GM23248 (cell line): ENCODE measurements at places on chromosomes 2 and 18. TPM values are rescaled to one million over a fixed set of nuclear protein-coding genes. Genes with fewer than 3 reads are reported as not detected.
A peak's percentile ranks its signal among the peaks of the same experiment; 100 is the strongest.

The GPR35 gene
- total RNA-seq, result 0.25 TPM in 1 of 2 replicates, not detected in the other

The LDLRAD4 gene
- not detected in 2 replicates for total RNA-seq

The TUBA3D gene
- total RNA-seq, result not detected in 2 replicates

The ASPRV1 gene
- under 0.01 and 0.86 TPM in 2 replicates for total RNA-seq

The MREG gene
- 0.89 and 3.1 TPM in 2 replicates for total RNA-seq

The CTAGE1 gene
- 0.11 TPM in 1 of 2 replicates, not detected in the other for total RNA-seq

- peak; percentile 26 for DNase-seq
- H3K4me1 ChIP-seq, result no peaks in the 10 kb centered on the region
- no peaks in the 10 kb centered on the region for H3K36me3 ChIP-seq
Observed at GRCh38 chr2:198883604-198884003, 574.1 kb downstream of the SATB2 start.

DNA sequence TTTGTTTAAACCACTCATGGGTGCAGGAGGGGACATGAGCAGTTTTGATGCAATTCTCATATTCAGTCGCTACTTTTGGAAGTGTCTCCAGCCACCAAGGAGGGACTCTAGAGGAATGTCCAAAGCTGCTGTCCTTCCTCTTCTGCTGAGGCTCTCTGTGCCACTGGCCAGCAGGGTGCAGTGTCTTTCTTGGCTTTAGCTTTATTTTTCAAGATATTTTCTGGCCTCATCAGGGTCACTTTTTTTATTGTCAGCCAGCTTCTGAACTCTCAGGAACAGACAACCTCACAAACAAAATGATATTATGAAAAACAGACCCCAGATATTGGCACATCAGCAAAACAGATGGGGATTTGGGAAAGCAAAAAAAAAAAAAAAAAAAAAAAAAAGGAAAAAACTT is 289.3 kb upstream of the ZSWIM2 start:
- no peak overlapping the region for H3K27ac ChIP-seq
- H3K4me3 ChIP-seq, result no peak overlapping the region

DNA sequence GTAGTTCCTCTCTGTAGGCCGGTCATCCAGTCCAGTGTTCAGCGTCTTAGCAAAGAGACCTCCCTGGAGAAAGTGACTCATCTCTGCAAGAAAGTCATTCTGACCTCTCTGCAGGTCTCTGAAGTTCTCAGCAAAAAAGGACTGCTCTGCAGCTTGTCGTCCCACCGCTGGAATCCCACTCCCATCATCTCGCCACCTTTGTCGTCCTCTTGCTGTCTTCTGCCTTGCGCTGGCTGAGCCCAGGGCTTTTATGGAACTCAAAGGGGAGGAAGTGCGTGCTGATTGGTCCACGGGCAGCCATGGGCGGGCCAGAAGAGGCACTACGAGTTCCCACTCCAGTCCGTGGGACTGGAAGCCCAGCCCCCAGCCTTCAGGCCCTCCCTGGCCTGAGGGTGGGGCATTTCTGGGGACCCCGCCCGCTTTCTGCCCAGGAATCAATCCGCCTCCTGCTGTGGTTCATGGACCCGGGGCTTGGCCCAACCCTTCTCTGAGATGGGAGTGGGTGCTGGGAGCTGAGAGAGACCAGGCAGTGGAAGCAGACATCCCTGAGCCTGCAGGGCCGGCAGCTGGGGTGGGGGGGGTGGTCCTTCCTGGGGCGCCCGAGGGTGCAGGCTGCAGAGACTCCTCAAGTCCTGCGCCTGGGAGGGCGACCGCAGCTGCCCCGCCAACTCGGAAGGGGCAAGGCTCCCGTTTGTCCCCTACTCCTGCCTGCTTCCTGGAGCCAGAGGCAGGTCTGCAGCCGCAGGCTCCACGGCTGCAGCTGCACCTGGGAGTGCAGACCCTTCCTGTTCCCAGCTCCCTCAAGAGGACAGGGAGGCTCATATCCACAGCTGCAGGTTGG is 660.7 kb upstream of the RAB6C start:
- no peaks in the 10 kb centered on the region for H3K27me3 ChIP-seq
- no peak overlapping the region for H3K4me3 ChIP-seq
- DNase-seq, result no peak
- no peaks in the 10 kb centered on the region for H3K36me3 ChIP-seq
- H3K4me1 ChIP-seq, result no peaks in the 10 kb centered on the region

GRCh38 chr2:16767789-16768476 is 102.3 kb upstream of the CYRIA start:
- no peak overlapping the region for H3K27ac ChIP-seq
- no peaks in the 10 kb centered on the region; the same call in 1 of the 2 replicates for H3K27me3 ChIP-seq
- no peaks in the 10 kb centered on the region for H3K36me3 ChIP-seq
- no peaks in the 10 kb centered on the region for H3K4me1 ChIP-seq

DNA sequence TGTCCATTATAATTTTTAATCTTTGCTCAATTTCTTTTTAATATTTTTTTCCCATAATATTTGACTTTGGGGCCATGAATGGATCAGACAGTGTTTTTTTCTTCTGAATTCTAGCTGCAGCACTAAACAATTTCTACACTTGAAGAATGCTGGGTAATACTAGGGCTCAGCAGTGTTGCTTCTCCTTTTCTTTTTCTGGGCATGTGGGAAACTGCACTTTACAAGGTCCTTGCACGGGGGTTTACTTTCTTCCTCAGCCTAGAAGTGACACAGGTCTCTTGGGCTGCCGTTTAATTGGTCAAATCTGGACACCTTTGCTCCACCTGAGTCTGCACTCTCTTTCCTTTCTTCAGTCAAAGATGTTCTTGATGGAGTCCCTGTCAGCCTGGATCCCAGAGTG is 135.4 kb upstream of the APCDD1 start:
- no peaks in the 10 kb centered on the region for H3K27me3 ChIP-seq
- H3K36me3 ChIP-seq, result no peaks in the 10 kb centered on the region
- no peak for DNase-seq
- H3K4me3 ChIP-seq, result no peak overlapping the region
